ENCODE measurements at places on chromosomes 5 and 9.

- no peaks in the 10 kb centered on the region for H3K36me3 ChIP-seq
- H3K4me3 ChIP-seq, result no peak overlapping the region
- H3K4me1 ChIP-seq, result no peaks in the 10 kb centered on the region
- peaks cover 4% of the 10 kb centered on the region for H3K27me3 ChIP-seq
- no peak for DNase-seq
Measured at GRCh38 chr5:76791461-76791860, 27.4 kb upstream of the F2RL1 start.

GRCh38 chr9:9973062-9973461, 639.7 kb downstream of the PTPRD start:
- H3K4me1 ChIP-seq, result no peaks in the 10 kb centered on the region
- H3K4me3 ChIP-seq, result no peak overlapping the region
- no peak for DNase-seq
- H3K36me3 ChIP-seq, result no peaks in the 10 kb centered on the region
- H3K27ac ChIP-seq, result no peak overlapping the region

DNA sequence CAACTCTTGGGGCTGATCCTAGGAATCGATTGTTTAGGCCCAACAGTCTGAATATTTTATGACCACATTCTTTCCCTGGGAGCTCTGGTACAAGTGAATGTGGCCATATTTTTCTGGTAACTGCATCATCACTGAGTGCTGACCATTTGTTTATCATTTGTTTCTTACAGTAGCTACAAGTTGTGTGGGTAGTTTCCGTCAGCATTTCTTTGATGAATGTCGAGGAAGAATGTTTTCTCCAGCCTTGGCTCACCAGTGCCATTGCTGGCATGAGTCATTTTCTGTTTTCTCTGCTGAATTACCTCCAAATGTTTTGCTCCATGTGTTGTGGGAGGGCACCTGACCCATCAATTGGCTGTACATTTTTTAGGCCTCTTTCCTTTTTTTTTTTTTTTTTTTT, 14.1 kb upstream of the CARD19 start:
- H3K4me1 ChIP-seq, result peaks cover 5% of the 10 kb centered on the region
- H3K4me3 ChIP-seq, result no peak overlapping the region
- H3K27ac ChIP-seq, result no peak overlapping the region
- no peak for DNase-seq
- H3K27me3 ChIP-seq, result no peaks in the 10 kb centered on the region

DNA sequence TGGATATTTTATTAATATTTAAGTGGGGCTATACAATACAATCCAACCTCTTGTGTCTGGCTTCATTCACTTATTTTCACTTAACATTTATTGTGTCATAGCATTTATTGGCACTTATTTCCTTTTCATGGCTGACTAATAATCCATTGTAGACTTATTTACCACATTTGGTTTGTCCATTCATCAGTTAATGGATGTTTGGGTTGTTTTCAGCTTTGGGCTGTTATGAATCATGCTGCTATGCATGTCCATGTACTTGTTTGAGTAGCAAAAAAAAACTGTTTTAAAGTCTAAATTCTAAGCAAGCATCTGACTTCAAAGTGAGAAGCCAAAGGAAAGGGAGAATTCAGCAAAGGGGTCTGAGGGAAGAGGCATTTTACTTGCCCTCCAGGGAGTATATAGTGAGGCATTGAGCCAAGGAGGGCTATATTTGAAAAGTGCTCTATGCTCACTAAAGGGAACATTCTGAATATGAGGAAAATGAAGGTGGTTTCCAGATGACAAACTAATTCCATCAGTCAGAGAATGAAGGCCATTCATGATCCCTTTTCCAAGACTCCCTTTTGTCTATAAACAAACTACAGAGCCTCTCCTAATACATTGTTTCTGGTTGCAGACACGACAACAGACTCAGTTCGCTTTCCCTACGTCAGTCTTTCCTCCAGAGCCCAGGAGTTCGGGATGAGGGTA, 532.8 kb upstream of the KLF4 start:
- H3K36me3 ChIP-seq, result no peaks in the 10 kb centered on the region
- no peak overlapping the region for H3K4me3 ChIP-seq
- H3K27me3 ChIP-seq, result no peaks in the 10 kb centered on the region
- no peak overlapping the region for H3K27ac ChIP-seq

GRCh38 chr9:133968966-133969617, 23.0 kb downstream of the VAV2 start:
- H3K4me1 ChIP-seq, result peaks cover 90% of the 10 kb centered on the region
- no peak for DNase-seq
- no peaks in the 10 kb centered on the region for H3K27me3 ChIP-seq
- H3K27ac ChIP-seq, result no peak overlapping the region
- no peak overlapping the region for H3K4me3 ChIP-seq
- peaks cover 6% of the 10 kb centered on the region for H3K36me3 ChIP-seq

- DNase-seq, result no peak
- no peaks in the 10 kb centered on the region for H3K4me1 ChIP-seq
- no peak overlapping the region for H3K27ac ChIP-seq
- H3K4me3 ChIP-seq, result no peak overlapping the region
- H3K27me3 ChIP-seq, result no peaks in the 10 kb centered on the region
Measured at GRCh38 chr9:109229682-109230081, 62.6 kb upstream of the FRRS1L start.

GRCh38 chr5:181234455-181235306, 9.0 kb downstream of the RACK1 start:
- DNase-seq, result no peak
- no peak overlapping the region for H3K27ac ChIP-seq
- peaks cover 17% of the 10 kb centered on the region for H3K4me1 ChIP-seq
- H3K27me3 ChIP-seq, result no peaks in the 10 kb centered on the region

DNA sequence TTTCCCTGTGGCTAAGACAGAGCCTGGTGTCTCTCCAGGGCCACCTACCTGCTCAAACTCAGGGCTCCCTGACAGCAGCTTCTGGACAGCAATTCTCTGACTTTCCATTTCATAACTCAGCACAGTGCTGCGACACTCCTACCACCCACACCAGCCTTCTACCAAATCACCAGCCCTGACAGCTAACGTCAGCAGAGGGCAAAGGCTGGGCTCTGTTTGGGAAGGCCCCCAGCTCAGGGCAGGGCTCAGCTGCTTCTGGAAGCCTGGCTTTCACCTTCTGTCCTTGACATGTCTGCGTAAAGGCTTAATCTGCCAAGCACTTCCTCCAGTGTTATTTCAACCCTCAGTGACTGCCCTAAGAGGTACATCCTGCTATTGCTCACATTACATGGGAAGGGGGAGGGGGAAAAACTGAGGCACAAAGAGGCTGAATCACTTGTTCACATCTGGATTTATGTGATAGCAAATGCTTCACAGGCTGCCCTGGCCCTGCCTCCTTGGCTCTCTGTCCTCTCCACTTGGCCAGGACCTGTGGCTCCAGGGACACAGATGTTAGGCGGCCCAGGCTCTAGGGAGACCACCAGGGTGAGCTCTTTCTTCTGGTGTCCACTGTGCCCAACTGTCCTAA, 102.5 kb upstream of the PANK3 start:
- H3K4me1 ChIP-seq, result peaks cover 6% of the 10 kb centered on the region
- no peaks in the 10 kb centered on the region for H3K36me3 ChIP-seq
- no peak overlapping the region for H3K27ac ChIP-seq
- no peak for DNase-seq

GRCh38 chr5:172364773-172365172, 81.2 kb upstream of the UBTD2 start:
- H3K4me3 ChIP-seq, result no peak overlapping the region
- H3K36me3 ChIP-seq, result no peaks in the 10 kb centered on the region
- peaks cover 4% of the 10 kb centered on the region for H3K4me1 ChIP-seq
- no peak overlapping the region for H3K27ac ChIP-seq

- no peaks in the 10 kb centered on the region for H3K36me3 ChIP-seq
- no peak overlapping the region for H3K4me3 ChIP-seq
- H3K27ac ChIP-seq, result no peak overlapping the region
- peaks cover 29% of the 10 kb centered on the region for H3K27me3 ChIP-seq
Measured at GRCh38 chr5:553874-554273, 29.6 kb upstream of the SLC9A3 start.

DNA sequence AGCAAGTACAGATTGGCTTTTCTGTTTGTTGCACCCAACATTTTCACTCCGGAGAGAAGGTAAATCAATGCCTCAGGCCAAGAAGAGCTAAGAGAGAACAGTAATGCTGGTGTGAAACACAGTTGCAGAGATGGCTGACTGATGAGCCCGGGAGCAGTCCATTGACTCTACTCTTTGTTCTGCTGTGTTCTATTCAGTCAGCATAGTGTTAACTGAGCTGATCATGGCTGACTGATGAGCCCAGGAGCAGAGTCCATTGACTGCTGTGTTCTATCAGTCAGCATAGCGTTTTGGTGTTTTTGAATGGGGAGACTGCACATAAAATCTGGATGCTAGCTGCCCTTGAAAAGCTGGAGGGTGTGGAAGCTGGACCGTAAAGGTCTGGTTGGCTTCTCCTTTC, 141.4 kb downstream of the FRMD3 start:
- peaks cover 4% of the 10 kb centered on the region for H3K36me3 ChIP-seq
- H3K27me3 ChIP-seq, result no peaks in the 10 kb centered on the region
- no peak overlapping the region for H3K27ac ChIP-seq

DNA sequence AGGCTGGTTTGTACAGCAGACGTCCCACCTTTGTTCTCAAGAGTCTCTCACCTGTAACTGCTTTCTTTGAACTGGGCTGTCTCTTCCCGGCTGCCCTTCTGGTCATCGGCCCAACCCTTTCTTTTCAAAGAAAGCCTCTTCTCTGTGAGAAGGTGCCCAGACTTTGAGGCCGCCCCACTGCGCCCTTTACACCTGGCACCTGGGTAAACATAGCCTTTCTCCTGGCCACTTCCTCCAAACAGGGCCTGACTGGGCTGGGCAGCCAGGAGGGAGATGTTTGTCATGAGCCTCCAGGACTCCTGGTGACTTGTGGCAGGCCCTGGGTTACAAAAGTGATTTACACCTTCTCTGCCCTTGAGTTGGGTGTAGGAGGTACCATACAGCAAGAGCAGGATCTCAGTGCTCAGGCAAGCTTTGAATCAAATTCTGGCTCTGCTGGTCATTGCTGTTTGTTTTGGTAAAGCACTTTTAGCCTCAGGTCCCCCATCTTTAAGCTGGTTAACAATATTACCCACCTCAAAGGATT, 127.2 kb upstream of the CXCL14 start:
- no peak overlapping the region for H3K4me3 ChIP-seq
- peaks cover 4% of the 10 kb centered on the region for H3K27me3 ChIP-seq
- no peaks in the 10 kb centered on the region for H3K4me1 ChIP-seq
- no peak for DNase-seq

DNA sequence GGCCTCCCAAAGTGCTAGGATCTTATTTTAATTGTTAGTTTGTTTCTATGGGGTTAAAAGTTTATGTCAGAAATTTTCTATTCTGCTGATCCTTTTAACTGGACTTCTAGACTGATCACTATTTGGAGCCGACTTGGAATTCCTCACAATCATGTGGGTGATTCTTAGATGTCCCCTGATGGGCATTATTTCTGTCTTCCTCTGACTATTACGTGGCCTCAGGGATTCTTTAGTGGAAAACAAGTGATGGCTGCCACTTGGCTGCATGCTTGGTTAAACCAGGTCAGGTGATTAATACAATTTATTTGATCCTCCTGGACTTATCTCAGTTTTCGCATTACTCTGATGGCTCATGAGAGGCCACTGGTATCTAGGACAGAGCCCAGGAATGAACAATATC, 32.2 kb upstream of the OR2S2 start:
- no peak for DNase-seq
- no peak overlapping the region for H3K4me3 ChIP-seq

DNA sequence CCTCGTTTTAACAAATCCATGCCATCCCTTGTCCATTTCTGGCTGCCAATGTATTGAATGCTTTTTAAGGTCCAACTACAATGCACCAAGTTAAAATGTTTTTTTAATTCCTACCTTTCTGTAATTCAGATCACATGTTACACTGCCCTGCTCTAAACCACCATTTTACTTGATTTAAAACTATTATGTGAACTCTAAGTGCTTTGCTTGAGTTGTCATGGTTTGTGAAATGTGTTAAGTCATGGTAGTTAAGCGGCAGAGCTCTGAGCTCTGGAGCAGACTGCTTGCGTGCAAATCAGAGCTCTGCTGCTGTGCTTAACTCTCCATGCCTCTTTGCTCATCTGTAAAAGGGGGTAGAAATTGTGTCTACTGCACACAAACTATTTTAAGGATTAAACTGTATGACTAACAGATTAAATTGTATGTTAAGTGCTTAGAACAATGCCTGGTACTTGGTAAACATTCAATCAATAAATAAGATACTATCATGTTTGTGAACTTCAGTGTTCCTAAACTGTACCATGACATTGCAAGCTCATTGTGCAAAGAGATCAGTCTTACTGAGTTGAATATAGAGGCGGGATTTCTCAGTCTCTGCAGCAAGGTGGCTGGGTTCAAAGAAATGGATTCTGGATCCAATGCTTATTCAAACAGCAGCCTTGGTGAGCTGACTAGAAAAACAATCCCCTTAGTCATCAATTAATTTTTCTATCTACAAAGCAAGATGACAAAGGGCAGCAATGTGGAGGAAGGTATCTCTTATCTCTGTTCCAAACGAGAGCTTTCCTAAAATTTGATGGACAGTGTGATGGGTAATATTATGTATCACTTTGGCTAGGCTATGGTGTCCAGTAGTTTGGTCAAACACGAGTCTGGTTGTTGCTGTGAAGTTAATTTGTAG, 16.1 kb upstream of the CMBL start:
- no peaks in the 10 kb centered on the region for H3K4me1 ChIP-seq
- H3K4me3 ChIP-seq, result no peak overlapping the region
- H3K27ac ChIP-seq, result no peak overlapping the region
- no peak for DNase-seq

- peaks cover 17% of the 10 kb centered on the region for H3K4me1 ChIP-seq
- H3K4me3 ChIP-seq, result peak overlapping the region; percentile 95
- DNase-seq, result no peak
- peak overlapping the region; percentile 11 for H3K27ac ChIP-seq
- H3K27me3 ChIP-seq, result no peaks in the 10 kb centered on the region
Measured at GRCh38 chr9:20684875-20685696, 1.0 kb downstream of the FOCAD start.

DNA sequence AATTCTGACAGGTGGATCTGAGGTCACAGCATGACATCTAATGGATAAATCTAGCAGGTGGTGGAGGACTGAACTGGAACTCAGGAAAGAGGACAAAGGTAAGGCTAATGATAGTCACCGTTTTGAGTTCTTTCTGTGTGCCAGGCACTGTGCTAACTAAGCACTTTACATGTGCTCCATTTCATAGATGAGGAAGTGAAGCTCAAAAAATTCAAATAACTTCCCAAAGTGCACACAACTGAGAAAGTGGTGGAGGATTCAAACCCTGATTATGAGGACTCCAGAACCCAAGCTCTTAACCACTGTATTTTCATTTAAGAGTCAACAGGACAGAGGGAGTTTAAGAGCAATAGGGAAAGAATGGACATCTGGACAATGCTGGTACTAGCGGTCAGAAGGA, 7.1 kb upstream of the DELE1 start:
- H3K27me3 ChIP-seq, result peaks cover 16% of the 10 kb centered on the region
- no peak overlapping the region for H3K4me3 ChIP-seq
- no peaks in the 10 kb centered on the region for H3K36me3 ChIP-seq
- no peak for DNase-seq
- H3K27ac ChIP-seq, result no peak overlapping the region
- peaks cover 18% of the 10 kb centered on the region for H3K4me1 ChIP-seq
